ENCODE measurements at places on chromosomes 16 and 17.

- DNase-seq = peak; percentile 16
Measured at GRCh38 chr16:50467943-50468748, 80.0 kb upstream of the NKD1 start.

DNA sequence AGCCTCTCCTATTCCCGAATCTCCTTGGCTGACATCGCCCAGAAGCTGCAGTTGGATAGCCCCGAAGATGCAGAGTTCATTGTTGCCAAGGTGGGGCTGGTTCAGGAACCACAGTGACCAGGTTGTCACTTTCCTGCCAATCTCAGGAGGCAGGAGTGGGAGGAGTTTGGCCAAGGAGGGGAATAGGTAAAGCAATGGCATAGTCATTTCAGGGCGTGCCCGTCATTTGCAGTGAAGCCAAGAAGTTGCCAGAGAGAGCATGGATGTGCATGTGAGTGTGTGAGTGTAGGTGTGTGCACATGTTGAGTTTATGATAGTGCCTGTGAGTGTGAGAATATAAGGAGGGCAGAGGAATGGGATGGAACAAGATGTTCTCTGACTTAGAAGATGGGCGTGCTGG is 14.8 kb downstream of the PSMD3 start:
- DNase-seq = no peak

GRCh38 chr16:77409311-77409710 is 25.5 kb downstream of the ADAMTS18 start:
- DNase-seq = no peak

GRCh38 chr17:60910415-60910814 is 232.8 kb downstream of the BCAS3 start:
- DNase-seq = no peak

GRCh38 chr17:47801176-47801765 is 20.3 kb downstream of the OSBPL7 start:
- DNase-seq = no peak

DNA sequence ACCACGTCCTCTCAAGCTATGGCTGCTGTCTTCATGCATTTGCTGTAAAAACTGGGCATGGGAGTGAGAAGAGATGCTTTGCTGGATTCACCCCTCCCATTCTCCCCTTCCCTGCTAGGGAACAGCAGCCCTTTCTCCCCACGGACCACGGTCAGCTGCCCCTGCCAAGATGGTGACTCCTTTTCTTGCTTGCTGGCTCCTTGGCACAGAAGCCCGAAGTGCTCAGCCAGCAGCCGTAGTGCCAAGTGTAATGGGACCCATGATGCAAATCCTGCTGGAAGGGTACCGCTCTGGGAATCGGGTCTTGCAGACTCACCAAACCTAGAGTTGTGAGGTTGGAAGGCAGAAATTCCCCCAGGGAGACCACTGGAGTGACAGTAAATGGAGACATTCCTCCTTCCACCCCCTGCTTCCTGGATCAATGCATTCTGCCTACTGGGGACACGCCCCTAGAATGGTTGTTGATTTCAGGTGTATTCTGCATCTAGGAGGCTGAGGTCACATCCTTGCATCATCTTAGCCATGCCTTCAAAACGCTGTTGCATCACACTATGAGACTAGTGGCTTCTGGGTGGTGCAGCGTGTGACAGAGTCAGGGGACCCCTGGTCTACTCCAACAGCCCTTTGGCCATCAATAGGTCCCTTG is 63.0 kb upstream of the CBX4 start:
- DNase-seq = no peak

- DNase-seq = no peak
Measured at GRCh38 chr17:74452841-74453661, 13.4 kb upstream of the CD300A start.

- no peak for DNase-seq
Measured at GRCh38 chr17:44280392-44280937, 12.5 kb upstream of the SLC4A1 start.

DNA sequence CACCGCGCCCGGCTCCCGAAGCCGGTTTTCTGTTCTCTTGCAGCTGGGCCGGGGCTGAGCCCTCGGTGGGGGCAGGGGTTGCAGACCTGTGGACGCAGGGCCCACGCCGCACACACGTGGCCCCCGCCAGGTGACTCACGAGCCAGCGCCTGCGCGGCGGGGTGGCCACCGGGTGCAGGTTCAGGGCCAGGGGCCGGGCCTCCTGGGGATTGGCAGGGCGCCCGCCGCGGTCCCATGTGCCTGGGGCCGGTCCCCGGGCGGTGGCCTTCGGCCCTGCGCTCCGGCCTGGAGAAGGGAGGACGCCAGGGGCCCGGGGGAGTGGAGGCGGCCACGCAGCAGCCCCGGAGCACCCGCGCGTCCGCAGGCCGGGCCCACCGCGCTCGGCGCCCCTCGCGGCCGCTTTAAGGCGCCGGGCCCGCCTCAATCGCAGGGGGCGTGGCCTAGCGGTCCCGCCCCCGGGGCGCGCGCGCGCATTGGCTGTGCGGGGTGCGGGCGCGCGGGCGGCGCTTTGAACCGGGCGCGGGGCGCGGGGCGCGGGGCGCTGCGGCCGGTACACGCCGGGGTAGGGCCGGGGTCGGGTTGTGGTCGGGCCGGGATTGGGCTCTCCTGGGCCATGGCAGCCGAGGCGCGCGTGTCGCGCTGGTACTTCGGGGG is at the start of gene SLC25A10:
SLC25A10 (plus strand) TSS at position 471 of the 654 bp plus-strand sequence; CDS start at position 614, 143 bp downstream.
- DNase-seq = peak; percentile 84

- no peak for DNase-seq
Measured at GRCh38 chr16:65334081-65334480, 212.2 kb upstream of the CDH11 start.

DNA sequence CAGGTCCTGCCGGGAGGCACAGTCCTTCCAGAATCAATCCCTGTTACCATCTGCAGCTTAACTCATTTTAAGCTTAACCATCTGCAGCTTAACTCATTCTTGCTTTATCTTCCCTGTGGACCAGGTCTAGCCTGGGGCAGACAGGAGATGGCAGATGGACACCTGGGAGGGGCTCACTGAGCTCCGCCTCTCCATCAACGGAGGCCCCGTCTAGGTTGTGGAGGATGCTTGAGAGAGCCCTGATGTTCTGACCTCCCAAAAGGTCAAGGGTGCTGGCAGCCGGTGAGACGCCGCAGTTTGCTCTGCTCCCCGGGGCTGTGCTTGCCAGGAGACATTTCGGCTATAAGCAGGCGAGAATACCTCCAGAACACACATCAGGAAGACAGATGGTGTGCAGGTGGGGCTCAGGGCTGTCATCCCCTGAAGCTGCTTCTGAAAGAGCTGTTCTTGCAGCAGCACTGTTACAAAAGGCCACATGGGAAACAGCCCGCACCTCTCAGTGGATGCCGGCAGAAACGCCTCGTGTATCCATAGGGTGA is 41.3 kb downstream of the BAIAP2 start:
- no peak for DNase-seq

GRCh38 chr16:47144559-47144877 is 773 bp upstream of the NETO2 start:
- DNase-seq = no peak

DNA sequence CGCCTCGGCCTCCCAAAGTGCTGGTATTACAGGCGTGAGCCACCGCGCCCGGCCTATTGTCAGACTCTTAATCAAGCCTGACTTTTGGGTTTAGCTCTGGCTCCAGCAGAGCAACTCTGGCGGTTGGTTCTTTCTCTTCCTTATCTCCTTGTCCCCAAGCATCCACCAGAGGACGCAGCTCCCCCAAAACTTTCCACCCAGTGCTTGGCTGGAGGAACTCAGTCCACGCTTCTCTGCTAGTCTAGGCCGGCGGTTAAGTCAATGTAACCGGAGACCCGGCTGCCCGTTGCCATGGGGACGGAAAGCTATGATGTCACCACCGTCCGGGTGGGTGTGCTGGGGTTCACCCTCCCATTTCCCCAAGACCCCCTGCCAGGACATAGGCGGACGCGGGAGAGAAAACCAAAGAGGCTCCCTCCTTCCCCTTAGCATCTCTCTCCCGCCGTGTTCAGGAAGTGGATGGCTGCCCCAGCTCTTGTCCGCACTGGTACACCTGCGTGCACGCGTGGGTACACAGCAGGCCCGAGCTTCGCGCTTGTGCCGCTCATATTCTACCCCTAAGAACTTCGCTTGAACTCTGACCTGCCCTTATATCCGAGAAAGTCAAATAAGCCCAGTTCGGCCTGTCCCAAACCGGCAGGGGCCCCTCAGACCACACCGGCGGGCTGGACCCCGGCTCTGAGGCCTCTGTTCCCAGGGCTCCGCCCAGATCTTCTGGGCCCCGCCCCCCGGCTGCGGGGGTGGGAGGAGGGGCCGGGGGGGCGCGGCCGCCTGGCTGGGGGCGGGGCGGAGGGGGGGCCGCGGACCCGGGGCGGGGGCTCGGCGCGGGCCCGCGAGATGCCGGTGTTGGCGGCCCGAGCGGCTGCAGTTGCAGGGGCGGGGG is at the start of gene RND2:
RND2 (plus strand) TSS at position 825 of the 883 bp plus-strand sequence. CDS start 117 bp downstream, outside the sequence.
- peak; percentile 67 for DNase-seq

DNA sequence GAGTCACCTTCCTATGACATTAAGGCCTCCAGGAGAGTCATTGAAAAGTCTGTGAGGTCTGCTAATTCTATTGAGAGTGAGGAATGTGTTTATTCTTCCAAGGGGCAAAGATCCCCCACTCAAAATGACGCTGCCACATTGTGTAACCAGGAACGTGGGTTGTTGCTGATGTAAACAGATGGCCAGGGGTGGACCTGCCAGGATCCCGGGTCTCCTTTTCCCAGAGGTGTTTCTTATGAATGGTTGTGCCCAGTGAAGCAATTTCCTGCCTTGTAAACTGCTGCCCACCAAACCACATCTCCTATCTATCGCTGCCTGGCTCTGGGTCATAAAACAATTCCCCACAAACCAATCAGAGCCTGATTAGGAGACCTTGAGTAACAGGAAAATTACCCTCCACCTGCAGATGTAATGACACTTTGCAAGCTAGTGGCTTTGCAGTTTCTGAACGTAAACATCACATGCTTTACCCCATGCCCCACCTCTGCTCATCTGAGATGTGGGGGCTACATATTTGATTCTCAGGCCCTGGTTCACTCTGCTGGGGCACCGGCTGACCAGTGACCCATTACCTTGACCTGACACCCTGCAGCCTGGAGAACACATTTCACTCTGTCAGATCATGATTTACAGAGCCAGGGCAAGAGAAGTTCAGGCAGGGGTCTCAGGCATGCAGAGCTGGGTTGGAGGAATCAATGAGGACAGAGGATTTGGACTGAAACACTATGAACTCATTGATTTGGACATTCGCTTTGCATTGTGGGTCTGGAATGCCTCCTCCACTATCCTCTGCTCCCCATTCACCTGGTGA is 33.1 kb upstream of the DDX52 start:
- DNase-seq = no peak

DNA sequence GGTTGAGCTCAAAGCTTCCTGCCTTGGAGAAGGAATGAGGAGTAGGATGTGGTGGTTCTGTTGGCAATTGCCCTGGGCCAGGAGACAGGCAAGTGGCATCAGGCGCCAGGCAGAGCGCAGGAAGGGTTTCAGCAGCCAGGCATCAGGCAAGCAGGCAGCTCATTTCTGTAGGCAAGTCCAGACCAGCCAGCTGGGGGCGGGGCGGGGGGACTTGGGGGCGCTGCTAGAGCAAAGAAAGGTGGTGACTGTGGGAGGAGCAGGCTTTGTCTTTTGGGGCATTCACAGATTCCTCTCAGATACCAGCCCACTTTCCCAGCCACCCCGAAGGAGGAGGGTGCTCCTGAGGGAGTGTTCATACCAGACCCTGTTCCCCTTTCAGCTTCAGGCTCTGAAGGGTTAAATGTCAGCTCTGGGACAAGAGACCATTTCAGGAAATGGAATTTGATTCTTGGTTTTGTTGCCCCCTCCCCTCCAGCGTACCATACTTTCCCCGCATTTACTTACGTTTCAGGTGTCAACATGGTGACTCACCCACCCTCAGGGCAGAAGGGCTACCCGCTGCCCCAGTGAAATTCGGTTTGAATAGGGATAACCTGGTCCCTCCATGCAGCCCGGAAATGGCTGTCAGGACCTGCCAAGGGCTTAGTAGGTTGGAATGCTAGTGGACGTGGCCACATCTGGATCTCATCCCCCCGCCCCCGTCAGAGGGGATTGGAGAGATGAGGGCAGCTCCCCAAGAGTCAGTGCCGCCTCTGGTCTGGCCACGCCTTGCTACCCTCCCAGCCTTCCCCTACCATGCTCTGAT is 13.2 kb downstream of the NGFR start:
- DNase-seq = no peak

DNA sequence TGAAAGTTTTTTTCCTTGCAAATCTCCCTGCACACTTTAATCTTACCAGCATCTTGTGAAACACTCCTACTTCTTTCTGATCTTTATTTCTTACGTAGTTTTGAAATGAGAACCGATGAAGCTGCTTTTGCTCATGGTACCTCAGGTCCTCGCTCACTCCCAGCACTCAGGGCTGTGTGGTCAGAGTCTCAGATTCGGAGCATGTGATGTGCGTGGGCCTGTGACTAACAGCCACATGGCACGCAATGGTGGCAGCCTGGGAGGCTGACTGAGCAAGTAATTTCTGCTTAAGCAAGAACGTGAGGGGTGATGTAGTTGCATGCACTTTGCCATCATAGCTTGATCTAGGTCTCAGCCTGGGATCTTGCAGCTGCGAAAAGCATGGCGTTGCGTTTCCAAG is 624.3 kb downstream of the MAF start:
- peak; percentile 26 for DNase-seq

DNA sequence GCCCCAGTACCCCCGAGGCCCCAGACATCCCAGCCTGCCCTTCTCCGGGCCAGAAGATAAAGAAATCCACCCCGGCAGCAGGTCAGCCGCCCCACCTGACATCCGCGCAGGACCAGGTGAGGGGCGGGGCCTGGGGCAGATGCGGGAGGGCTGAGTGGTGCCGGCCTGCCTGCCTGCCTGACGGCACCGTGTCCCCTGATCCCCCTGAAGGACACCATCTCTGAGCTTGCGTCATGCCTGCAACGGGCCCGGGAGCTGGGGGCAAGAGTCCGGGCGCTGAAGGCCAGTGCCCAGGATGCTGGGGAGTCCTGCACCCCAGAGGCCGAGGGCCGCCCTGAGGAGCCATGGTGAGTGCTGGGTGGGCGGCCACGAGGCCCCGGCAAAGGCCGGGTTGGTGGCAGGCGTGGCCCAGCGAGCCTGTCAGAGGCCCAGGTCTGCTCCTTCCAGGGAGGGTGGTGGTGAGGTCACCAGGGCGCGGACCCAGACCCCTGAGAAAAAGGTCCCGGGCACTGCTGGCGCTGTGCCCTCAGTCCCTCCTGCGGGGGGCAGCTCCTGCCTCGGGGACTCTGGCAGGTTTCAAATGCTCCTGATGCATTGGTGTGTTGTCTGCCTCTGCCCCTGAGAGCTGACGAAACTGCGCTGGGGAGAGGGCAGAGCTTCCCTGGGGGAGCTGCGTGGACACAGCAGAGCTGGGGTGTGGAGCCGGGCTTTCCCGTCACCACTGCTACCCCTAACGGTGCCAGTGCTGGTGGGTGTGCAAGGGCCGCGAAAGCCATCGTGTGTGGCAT is 1.2 kb downstream of the CDT1 start:
- no peak for DNase-seq

- DNase-seq = no peak
Measured at GRCh38 chr16:84449156-84450140, 55.0 kb downstream of the MEAK7 start.

All from stimulated activated CD4-positive, alpha-beta T cell treated with anti-CD3 and anti-CD28 coated beads, Interleukin-12 subunit alpha, Interleukin-12 subunit beta, amount 100 ng/mL, for 4 hours (primary cell).